Frontal cortex (tissue), 4 donors: ENCODE measurements at places on chromosomes 13 and 19.

GRCh38 chr13:29550430-29550988, 45.0 kb downstream of the SLC7A1 start:
- DNase-seq, result no peak

GRCh38 chr13:113672002-113672651, 5.1 kb downstream of the GRK1 start:
- DNase-seq, result no peak

DNA sequence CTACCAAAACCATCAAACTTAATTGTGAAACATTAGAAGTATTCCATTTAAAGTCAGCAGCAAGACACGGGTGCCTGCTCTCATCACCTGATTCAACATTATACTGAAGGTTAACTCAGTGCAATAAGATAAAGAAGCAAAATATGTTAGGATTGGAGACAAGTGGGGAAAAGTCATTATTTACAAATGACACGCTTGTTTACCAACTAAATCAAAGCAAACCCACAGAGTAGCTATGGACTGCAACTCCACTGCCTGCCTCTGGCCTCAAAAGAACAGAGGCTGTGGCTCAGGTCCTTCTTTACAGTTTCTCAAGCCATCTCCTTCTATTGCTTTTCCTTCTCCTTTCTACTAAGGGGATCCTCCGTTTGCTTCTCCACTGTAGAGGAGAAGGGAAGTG, 21.0 kb upstream of the ATP12A start:
- no peak for DNase-seq

DNA sequence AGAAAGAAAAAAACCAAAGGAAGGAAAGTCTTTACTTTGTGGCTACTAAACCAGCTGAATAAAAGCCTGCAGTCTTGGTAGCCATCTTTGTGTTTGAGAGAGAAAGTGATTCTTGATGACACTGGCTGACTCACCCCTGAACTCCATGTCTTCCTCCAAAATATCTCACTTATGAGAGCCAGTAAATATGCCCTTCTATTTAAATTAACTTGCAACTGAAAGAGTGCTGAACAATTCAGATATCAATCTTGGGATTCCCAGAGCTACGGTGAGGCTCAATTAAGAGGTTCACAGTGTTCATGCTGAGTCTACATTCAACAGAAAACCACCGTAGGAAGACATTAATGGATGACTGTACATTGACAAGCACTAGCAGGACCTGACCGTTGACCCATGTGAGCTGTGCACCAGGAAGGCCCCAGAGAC, 57.9 kb downstream of the KCTD12 start:
- no peak for DNase-seq

- DNase-seq, result no peak
Observed at GRCh38 chr19:53432088-53432661, 391 bp downstream of the ZNF761 start.

DNA sequence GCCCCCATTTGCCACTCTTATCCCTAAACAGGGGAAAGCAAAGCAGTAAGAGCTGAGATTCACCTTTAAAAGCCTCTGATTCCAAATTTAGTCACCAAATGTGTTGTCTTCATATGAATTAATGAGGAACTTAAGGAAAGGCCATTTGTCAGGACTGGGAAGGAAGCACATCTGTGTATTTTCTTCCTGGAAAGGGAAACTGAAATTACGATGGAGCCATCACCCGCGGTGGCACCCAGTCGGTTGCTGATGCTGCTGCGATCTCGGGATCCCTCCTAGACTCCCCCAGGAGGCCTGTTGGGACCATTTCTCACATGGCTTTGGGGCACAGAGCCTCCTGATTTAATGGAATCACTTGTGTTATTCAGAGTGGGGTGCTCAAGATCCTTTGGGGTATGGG, 7.4 kb upstream of the IL4I1 start:
- DNase-seq, result no peak

GRCh38 chr19:46994141-46994686, 25.4 kb upstream of the NPAS1 start:
- DNase-seq, result no peak

DNA sequence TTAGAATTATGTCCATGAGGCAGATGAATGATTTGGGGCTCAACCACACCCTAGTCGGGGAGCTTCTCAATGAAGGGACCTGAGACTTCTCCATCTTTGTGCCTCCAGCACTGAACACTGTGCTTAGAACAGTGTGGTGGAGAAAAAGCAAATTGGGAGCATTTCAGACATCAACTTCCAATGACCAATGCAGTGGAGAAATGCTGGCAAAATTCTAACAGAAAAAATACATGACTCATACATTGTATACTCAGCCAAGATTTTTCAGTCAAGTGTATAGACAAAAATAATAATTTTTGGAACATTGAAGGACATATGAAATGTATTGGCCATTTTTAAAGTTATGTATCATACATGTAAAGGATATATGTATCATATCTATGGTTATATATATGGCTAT, 134.7 kb downstream of the FGF14 start:
- DNase-seq, result no peak

- DNase-seq, result no peak
Observed at GRCh38 chr19:4338441-4339355, at the start of gene STAP2. TSS of gene STAP2 (minus strand) at chr19:4338827. CDS start at chr19:4338753, 74 bp downstream.
